ENCODE measurements at places on chromosomes 3 and 15.

- DNase-seq, result no peak
These were observed 83.4 kb downstream of the CLDN1 start for GRCh38 chr3:190238871-190239270.

DNA sequence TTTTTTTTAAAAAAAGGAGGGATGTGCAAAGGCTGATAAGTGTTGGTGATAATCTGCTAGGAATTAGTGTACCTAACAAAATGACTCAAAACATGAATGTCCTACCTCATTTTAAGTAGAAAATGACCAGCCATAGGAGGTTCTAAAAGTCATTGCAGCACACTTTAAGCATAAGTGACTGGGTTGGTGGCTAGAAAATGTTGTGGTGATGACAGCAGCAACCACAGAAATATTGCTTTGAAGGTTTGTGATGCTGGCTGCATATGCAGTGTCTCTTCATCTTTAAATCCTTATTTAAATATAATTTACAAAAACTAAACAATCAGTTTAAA is 55.2 kb downstream of the CMSS1 start:
- no peak for DNase-seq

GRCh38 chr15:44813231-44813630 is 76.9 kb downstream of the TRIM69 start:
- DNase-seq, result no peak

DNA sequence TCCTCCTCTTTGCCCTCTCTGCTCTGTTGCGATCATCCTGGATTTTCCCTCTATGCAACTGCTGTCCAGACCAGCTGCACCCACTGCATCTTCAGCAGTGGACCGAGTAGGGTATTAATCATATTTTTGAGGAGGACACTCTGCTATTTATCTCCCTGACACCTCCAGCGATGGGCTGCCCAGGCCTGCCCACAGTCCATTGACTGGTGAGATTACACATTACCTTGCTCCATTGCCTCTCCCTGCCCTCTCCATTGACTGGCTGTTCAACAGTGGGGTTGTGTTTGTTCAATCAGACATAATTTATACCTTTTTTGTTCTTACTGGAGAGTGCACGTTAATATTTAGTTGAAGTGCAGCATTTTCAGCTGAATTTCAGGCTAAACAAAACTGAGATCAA is 559.3 kb upstream of the ARRDC4 start:
- DNase-seq, result no peak

DNA sequence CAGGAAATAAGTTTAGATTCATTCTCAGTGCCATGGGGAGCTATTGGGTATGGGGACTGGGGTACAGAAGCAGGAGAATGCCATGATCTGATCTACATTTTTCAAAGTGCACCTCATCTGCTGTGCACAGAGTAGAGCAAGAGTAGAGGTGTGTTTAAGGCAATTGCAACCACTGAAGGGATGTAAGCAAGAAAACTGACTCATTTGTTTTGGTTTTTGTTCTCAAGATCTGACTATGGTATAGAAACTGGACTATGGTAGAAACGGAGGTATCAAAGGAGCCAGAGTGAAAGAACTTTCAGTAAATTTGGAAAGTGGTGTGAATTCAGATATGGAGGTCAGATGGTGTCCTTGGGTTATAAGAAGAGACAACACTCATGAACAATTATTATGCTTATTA is 86.2 kb upstream of the CMSS1 start:
- no peak for DNase-seq

DNA sequence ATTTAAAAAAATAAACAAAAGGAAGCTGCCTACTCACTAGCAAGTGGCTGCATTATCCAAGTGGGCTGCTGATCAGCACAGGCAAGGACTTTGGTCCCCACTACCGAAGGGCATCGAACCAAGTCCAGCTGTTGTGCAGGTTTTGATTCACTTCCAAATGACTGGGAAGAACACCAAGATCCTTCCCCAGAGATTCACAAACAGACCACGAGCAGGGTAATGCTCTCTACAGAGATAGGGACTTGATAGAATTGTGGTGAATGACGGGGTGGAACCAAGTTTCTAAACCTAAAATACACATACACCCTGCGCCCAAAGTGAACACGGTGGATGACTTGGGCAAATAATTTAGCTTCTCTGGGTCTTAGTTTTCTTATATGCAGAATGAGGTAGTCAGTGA is 203.7 kb upstream of the ICE2 start:
- DNase-seq, result no peak

DNA sequence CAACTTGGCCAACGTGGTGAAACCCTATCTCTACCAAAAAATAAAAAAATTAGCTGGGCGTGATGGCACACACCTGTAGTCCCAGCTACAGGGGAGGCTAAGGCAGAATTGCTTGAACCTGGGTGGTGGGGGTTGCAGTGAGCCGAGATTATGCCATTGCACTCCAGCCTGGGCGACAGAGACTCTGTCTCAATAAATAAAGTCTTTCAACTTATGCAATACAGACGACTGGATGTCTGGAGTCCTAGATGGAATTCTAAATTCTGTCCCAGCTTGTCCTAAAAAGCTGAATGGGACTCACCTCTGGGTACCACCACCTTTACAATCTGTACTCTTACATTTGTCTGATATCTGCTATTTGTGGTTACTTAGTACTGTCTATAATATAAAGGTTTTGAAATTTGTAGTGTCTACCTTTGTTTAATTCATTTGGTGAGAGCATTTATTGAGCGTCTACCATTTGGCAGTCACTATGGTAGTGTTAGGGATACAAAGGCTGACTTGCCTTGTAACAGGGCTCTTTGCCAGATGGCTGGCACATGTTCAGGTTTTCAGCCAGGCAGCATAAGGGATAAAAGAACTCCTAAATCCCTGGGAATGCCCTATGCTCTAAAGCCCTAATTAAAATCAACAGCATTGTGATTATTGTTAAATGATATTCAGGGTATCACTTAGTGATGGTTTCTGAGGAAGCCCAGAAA is 7.2 kb upstream of the ZNF609 start:
- DNase-seq, result no peak

DNA sequence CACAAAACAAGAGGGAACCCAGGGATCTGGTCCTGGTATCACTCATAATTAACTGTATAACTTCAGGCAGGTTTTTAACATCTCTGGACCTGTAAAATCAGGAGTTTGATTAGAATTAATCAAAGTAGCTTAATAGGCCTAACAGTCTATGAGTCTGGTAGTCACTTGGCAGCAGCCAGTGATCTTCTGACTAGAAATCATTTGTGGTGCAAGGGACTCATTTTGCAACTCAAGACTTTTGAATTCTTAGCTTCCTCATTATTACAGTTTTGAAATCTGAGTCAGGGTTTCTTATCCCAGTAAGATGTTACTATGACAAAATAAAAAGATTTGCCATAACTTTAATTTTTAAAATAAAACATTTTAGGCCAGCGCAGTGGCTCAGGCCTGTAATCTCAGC is 70.8 kb downstream of the TMCC1 start:
- no peak for DNase-seq

GRCh38 chr3:149534671-149535332 is 60.3 kb downstream of the TM4SF4 start:
- no peak for DNase-seq

GRCh38 chr3:11276901-11277300 is 4.7 kb downstream of the ATG7 start:
- no peak for DNase-seq

GRCh38 chr15:48646331-48646730 is 822 bp upstream of the FBN1 start:
- DNase-seq, result no peak

DNA sequence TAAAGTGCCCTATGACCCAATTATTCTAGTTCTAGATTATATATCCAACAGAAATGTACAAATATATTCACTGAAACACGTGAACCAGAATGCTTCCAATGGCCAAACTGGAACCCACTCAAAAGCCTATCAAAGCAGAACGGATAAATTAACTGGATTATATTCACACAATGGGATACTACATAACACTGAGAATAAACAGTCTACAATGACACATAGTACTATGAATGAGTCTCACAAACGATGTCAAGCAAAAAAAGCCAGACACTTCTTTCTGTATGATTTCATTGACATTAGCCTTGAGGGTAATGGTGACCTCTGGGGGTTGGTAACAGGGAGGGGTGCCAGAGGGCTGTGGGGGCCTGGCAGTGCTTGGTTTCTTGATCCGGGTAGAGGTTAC is 50.9 kb upstream of the HACD2 start:
- DNase-seq, result no peak

GRCh38 chr3:186502966-186503712 is 41.0 kb downstream of the CRYGS start:
- DNase-seq, result no peak

DNA sequence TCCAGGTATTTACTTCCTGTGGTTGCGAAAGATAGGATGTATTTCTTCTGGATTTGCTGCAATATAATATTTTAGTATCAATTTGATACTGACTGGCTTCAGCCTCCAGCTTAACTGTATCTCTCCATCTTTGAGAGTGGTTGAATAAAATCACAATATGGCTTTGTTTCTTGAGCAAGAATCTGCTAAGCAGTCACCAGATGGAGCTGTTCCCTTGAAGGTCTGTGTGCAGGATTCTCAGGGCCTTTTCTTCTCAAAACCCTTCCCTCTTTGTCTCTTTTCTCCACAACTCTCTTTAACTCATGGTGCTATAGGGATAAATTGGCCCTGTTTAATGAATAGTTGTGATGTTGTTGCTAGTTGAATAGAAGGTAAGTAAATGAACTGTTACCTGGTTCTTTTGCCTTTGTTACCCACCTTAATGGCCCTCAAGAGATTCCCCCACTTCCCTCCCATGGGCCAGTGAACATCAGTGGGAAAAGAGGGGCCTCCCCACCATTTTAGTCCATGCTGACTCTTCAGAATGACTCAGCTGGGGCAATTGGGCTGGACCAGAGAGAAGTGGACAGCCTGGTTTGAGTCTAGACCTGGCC is 34.8 kb upstream of the RAB6B start:
- no peak for DNase-seq

DNA sequence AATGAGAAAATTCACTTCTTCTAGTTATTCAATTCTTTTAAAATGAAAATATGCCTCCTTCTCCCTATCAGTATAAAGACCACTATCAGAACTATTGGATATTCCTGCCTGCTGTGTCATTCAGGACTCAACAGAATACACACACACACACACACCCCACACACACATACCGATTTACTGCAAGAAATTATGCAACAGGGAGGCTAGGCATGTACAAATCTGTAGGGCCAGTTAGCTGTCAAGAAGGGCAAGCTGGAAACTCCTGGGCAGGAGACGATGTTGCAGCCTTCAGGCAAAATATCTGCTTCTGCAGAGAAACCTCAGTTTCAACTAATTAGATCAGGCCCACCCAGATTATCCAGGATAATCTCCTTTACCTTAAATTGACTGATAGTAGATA is 13.9 kb upstream of the RYR3 start:
- no peak for DNase-seq

DNA sequence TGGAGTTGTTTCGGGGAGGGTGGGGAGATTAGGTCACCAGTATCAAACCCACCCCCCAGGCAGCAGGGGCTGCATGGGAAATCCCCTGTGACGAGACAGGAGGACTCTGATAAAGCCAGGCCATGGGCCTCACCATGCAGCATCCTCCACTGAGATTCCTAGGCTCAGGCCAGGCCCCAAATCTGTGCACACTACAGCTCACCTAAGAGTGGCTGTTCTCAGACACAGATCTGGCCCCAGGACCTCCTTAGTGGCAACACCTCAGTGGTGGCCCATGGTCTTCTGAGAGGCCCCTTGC is 29.0 kb downstream of the PXYLP1 start:
- no peak for DNase-seq

DNA sequence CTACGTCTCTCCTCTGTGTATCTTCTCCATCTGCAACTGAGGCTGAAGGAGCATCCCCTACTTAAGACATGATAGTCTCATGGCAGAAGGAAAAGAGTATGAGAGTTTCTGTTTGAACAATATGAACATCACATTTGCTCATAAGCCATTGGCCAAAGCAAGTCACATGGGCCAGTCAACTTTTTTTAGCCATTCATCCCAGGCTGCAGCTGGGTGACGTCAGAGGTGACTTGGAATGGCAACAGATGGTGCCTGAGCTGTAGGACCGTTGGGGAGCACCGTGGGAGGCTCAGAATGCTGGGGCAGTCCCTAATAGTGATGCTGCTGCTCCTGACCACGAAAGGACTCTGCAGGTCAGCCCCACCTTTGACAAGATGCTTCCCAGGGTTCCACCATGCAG is 58.7 kb downstream of the CRTC3 start:
- DNase-seq, result no peak

DNA sequence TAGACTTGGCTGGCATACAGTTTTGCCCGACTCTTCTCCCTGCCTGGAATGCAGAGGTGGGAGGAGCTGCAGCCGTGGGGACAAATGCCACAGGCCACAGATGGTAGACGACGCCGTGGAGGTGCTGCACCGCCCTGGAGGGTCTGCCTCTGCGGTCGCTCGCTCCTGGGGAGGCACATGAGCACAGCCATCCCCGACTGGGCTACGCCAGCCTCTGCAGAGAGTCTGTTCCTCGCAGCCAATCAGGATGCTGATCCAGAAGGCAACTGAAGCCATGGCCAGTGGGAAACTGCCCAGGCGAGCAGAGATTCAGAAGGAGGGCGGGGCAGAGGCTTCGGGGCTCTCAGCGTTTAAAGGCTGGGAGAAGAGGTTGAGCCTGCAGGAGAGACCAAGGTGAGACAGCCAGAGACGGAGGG is 11.9 kb upstream of the LRRC15 start:
- no peak for DNase-seq

DNA sequence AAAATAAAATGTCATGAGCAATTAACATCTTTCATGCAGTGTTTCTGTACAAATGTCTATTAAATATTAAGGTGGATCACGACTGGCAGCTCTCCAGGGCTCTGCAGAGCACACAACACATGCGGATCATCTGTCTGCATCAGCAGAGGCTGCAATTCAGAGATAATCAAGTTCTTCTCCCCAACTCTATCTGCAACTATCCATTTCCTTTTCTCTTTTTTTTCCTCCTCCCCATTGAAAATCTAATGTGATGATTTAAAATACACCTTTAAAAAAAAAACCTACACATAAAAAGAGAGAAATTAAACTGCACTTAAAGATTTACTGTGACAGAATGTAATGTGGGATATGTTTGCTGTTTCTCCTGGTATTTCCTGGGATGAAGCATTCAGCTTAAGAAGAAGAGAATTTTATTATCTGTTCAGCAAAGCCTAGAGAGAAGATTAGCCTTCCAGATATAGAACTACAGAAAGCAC is 352.6 kb upstream of the CCDC54 start:
- DNase-seq, result no peak

GRCh38 chr3:187641320-187642016 is 28.7 kb downstream of the SST start:
- no peak for DNase-seq

GRCh38 chr3:8848696-8849131 is 79.3 kb upstream of the OXTR start:
- no peak for DNase-seq

GRCh38 chr15:71272932-71273331 is 157.7 kb downstream of the THSD4 start:
- no peak for DNase-seq

GRCh38 chr3:73469331-73469730 is 155.4 kb downstream of the PDZRN3 start:
- DNase-seq, result no peak

- DNase-seq, result no peak
These were observed 42.9 kb upstream of the LMCD1 start for GRCh38 chr3:8458711-8459110.
